ENCODE measurements at places on chromosomes 4 and X. TPM values are rescaled to one million over a fixed set of nuclear protein-coding genes. Genes with fewer than 3 reads are reported as not detected.

PABPC5 gene
- not detected for total RNA-seq

GABRE gene
- total RNA-seq = not detected

FAM120C gene
- 10.4 TPM for total RNA-seq

SPATA18 gene
- total RNA-seq = 0.13 TPM

USP51 gene
- total RNA-seq = 2.2 TPM

CSN1S1 gene
- total RNA-seq = not detected

SCRG1 gene
- total RNA-seq = not detected

SPATA4 gene
- not detected for total RNA-seq

PLP2 gene
- 72.9 TPM for total RNA-seq

HS3ST1 gene
- total RNA-seq = 0.51 TPM

WDR1 gene
- total RNA-seq = 453 TPM

DIPK2B gene
- total RNA-seq = not detected

BTK gene
- not detected for total RNA-seq

GSX2 gene
- not detected for total RNA-seq

SLIT2 gene
- 0.07 TPM for total RNA-seq

GNRHR gene
- total RNA-seq = not detected

FGF16 gene
- not detected for total RNA-seq

NUP62CL gene
- 0.54 TPM for total RNA-seq

LEF1 gene
- 133 TPM for total RNA-seq

- H3K27me3 ChIP-seq = no peaks in the 10 kb centered on the region
- no peak overlapping the region for H3K4me3 ChIP-seq
- no peaks in the 10 kb centered on the region for H3K36me3 ChIP-seq
- DNase-seq = no peak
- no peaks in the 10 kb centered on the region for H3K4me1 ChIP-seq
These were observed 21.3 kb downstream of the WFS1 start for GRCh38 chr4:6290769-6291547.

DNA sequence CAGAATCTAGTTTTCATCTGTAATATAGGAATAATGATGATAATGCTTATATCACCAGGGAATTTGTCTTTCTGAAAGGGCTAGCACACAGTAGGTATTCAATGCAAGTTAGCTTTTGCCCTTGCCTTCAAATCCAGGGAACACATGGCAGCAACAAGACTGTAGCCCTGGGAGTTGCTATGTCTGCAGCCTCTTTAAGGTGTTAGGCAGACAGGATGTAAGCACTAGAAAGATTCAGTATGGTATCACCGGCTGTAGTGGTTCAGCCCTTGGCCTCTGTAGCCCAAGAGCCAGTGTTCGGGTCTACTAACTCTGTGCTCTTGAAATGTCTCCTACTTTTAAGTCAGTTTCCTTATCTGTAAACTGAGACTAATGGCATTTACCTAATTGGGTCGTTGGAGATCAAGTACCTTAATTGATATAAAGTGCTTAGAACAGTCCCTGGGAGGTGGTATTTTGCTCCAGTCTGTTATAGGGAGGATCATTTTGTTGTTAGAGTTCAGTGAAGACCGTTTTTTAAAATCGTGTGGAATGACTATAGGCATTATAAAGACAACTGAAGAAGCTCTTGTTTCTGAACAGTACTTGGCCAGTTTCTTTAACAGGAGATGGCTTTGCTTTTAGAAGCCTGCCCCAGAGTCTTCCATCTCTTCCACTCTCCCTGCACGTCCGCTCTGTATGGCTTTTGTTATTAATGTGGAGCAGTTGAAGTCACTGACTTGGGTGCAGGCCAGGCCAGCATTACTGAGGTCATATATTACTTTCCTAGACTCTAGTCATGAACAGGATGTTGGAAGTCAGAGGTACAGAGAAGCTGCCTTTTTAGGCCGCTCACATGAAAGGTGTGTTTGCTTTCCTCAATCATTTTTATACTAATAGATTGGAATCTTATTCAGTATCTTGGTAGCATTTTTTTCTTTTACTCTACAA, 44.8 kb downstream of the GAB1 start:
- peaks cover 2% of the 10 kb centered on the region for H3K27me3 ChIP-seq
- H3K4me3 ChIP-seq = no peak overlapping the region
- no peaks in the 10 kb centered on the region for H3K4me1 ChIP-seq
- DNase-seq = no peak

DNA sequence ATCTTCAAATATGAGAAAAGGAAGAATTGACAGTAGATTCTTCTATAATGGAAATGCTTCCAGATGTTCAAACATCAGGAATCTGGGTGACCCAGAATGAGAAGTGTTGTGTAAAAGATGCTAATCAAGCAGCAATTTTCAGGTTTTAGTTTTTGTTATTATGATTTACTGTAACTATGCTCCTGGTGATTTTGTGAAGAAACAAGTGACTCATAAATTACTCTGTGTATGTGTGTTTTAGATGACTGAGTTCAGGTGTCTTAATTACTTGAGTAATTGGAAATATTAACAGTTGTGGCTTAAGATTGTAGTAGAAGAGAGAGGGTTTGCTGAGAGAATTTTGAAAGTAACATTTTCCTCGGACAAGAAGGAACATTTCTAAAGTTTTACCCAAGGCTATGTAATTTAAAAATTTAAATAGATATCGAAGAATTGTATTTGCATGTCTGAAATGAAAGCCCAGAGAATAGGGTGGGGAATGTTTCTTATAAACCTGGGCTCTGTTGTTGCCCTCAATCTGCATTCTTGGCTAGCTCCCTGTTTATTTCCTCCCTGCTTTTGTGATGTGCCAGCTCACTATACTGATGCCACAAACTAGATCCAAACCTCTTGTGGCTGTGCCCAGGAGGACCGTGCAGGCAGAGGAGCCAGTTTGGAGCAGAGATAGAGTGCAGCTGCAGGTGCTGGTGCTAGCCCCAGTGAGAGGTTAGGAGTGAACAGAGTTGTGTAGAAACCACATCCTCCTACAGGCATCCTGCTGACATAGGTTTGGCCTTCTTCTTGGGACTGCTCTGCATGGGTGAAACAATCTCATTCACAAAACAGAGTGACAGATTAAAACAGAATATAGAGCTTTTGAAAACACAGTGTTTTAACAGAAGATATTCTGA, 25.4 kb upstream of the TNIP3 start:
- H3K27me3 ChIP-seq = no peaks in the 10 kb centered on the region
- peak overlapping the region; percentile 72 for H3K4me3 ChIP-seq
- H3K36me3 ChIP-seq = peaks cover 6% of the 10 kb centered on the region

GRCh38 chrX:15877380-15877779, 22.8 kb upstream of the AP1S2 start:
- H3K4me3 ChIP-seq = no peak overlapping the region
- H3K27ac ChIP-seq = no peak overlapping the region
- no peaks in the 10 kb centered on the region for H3K36me3 ChIP-seq
- peaks cover 5% of the 10 kb centered on the region for H3K4me1 ChIP-seq
- DNase-seq = no peak
- no peaks in the 10 kb centered on the region for H3K27me3 ChIP-seq

GRCh38 chr4:105587841-105588240, 35.4 kb downstream of the ARHGEF38 start:
- no peak overlapping the region for H3K27ac ChIP-seq
- peaks cover 5% of the 10 kb centered on the region for H3K4me1 ChIP-seq
- no peak for DNase-seq
- H3K36me3 ChIP-seq = no peaks in the 10 kb centered on the region
- H3K27me3 ChIP-seq = peaks cover 12% of the 10 kb centered on the region
- no peak overlapping the region for H3K4me3 ChIP-seq

GRCh38 chrX:9874483-9874882, 88.3 kb downstream of the SHROOM2 start:
- no peak for DNase-seq
- H3K36me3 ChIP-seq = no peaks in the 10 kb centered on the region
- H3K27ac ChIP-seq = no peak overlapping the region
- peaks cover 9% of the 10 kb centered on the region for H3K27me3 ChIP-seq
- no peak overlapping the region for H3K4me3 ChIP-seq
- no peaks in the 10 kb centered on the region for H3K4me1 ChIP-seq

- no peak overlapping the region for H3K27ac ChIP-seq
- no peaks in the 10 kb centered on the region for H3K4me1 ChIP-seq
- H3K36me3 ChIP-seq = no peaks in the 10 kb centered on the region
- H3K27me3 ChIP-seq = peaks cover 5% of the 10 kb centered on the region
- DNase-seq = no peak
These were observed 273.4 kb downstream of the HS3ST1 start for GRCh38 chr4:11155208-11155867.

GRCh38 chr4:170089274-170089667, 485 bp downstream of the AADAT start:
- no peak overlapping the region for H3K27ac ChIP-seq
- H3K4me3 ChIP-seq = peak overlapping the region; percentile 55
- no peaks in the 10 kb centered on the region for H3K36me3 ChIP-seq
- no peak for DNase-seq

DNA sequence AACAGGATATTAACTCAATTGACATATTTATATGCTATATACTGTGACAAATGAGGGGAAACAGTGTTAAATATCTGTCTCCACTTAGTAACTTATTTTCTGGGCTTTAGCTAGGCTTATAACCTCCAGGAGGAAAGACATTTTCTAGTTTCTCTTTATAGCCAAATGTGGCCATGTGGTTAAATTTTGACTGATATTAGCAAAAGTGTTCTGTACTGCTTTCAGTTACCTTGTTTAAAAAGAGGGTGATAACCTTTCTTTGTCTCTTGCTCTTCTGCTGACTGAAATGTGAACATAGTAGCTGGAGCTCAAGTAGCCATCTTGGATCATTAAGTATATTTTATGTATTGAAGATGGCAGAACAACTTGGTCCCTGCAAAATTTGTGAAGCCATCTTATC, 253.7 kb downstream of the PDHA2 start:
- DNase-seq = no peak
- no peak overlapping the region for H3K27ac ChIP-seq
- H3K36me3 ChIP-seq = no peaks in the 10 kb centered on the region
- no peaks in the 10 kb centered on the region for H3K27me3 ChIP-seq
- H3K4me1 ChIP-seq = no peaks in the 10 kb centered on the region

- H3K27ac ChIP-seq = no peak overlapping the region
- H3K4me1 ChIP-seq = no peaks in the 10 kb centered on the region
- DNase-seq = no peak
- H3K4me3 ChIP-seq = no peak overlapping the region
These were observed 20.4 kb downstream of the PIN4 start for GRCh38 chrX:72201836-72202536.

DNA sequence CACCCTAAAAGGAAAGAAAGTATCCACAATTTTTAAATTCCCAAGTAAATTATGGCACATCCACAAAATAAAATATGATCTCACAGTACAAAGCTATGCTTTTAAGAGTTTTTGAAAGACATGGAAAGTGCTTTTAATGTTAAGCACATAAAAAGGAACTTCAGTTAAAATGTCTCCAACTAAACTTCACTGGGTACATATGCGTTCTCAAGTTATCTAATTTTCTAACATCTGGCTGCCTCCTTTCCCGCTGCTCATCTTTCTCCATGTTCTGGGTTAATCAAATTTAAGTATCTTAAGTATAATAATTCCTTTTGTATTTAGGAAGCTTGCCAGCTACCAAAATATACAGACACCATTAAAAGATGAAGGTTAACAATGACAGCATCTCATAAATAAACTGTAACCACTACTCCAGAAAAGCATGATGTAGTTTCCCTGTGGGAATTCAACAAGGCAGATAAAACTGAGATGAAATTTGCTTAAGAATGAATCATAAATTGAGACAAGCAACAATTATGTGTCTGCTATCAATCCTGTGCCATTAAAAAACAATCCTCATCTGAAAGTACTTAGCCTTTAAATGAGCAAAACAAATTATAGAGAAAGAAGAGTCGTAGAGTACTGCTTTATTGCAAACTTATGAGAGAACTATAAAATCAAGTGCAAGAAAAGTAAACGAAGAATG, 25.1 kb downstream of the PRSS12 start:
- no peak for DNase-seq
- H3K27me3 ChIP-seq = peaks cover 14% of the 10 kb centered on the region
- no peaks in the 10 kb centered on the region for H3K4me1 ChIP-seq
- H3K36me3 ChIP-seq = no peaks in the 10 kb centered on the region

- peaks cover 3% of the 10 kb centered on the region for H3K36me3 ChIP-seq
- no peak overlapping the region for H3K4me3 ChIP-seq
These were observed 60.0 kb downstream of the AMMECR1 start for GRCh38 chrX:110257889-110258288.

- H3K4me1 ChIP-seq = no peaks in the 10 kb centered on the region
- H3K4me3 ChIP-seq = no peak overlapping the region
- DNase-seq = no peak
- peaks cover 21% of the 10 kb centered on the region for H3K36me3 ChIP-seq
- no peak overlapping the region for H3K27ac ChIP-seq
These were observed 46.7 kb downstream of the PCGF3 start for GRCh38 chr4:752196-752861.

DNA sequence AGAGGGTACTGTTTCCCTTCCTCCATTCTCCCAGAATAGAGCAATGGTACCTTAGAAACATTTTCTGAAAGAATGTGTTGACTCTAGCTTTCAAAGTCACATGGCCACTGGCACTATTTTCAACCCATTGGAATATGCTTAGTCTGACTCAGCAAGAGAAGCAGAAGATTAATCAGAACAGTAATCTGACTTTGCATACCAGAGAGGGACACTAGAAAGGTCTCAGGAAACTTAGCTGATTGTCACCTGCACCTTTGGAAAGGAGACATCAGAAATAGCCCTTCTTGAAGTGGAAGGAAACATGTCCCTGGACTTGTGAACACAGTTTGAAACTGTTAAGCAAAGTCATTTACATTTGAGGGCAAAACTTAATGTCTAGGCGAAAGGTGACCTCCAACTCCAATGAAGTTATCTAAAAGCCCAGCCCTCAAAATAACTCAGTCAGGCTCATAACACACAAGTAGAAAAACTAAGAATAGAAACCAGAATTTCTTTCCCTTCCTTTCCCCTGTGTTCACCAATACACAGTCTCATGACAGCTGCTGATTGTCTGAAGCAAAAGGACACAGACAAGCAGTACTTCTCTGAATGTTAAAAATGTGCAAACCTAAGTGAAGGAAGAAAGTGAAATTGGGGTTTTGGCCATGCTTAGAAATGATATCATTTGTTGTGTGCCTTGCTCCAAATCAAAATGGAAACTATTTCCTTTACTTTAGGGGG, 270.8 kb downstream of the GRIA3 start:
- DNase-seq = no peak
- no peaks in the 10 kb centered on the region for H3K4me1 ChIP-seq
- no peaks in the 10 kb centered on the region for H3K36me3 ChIP-seq
- no peak overlapping the region for H3K4me3 ChIP-seq
- H3K27ac ChIP-seq = no peak overlapping the region
- H3K27me3 ChIP-seq = peaks cover 2% of the 10 kb centered on the region

DNA sequence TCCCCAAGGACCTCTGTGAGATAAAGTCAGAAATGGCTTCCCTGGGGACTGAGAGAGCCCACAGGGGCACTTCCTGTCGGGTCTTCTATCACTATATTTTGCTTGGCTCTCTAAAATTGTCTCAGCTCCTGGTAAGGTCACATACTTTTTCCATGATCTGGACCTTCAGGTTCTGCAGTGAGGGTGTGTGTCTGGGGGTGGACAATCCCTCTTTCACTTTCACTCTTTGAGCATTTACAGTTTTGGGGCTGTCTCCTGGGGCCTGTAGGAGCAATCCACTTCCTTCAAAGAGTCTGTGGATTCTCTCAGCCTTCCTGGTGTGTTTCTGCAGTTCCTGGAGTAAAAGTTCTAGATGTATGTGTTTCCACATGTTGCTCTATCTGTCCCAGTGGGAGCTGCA, 335.7 kb downstream of the FSTL5 start:
- no peaks in the 10 kb centered on the region for H3K36me3 ChIP-seq
- no peak for DNase-seq
- H3K4me3 ChIP-seq = no peak overlapping the region
- H3K27me3 ChIP-seq = no peaks in the 10 kb centered on the region
- H3K4me1 ChIP-seq = no peaks in the 10 kb centered on the region
- H3K27ac ChIP-seq = no peak overlapping the region

GRCh38 chrX:39728852-39729598, 368.7 kb downstream of the BCOR start:
- H3K27ac ChIP-seq = no peak overlapping the region
- peaks cover 33% of the 10 kb centered on the region for H3K4me1 ChIP-seq
- H3K36me3 ChIP-seq = no peaks in the 10 kb centered on the region
- H3K4me3 ChIP-seq = no peak overlapping the region
- no peak for DNase-seq
